CD4-positive, alpha-beta T cell (primary cell): ENCODE measurements at places on chromosomes 12 and 14. TPM values are rescaled to one million over a fixed set of nuclear protein-coding genes. Genes with fewer than 3 reads are reported as not detected.

DNA sequence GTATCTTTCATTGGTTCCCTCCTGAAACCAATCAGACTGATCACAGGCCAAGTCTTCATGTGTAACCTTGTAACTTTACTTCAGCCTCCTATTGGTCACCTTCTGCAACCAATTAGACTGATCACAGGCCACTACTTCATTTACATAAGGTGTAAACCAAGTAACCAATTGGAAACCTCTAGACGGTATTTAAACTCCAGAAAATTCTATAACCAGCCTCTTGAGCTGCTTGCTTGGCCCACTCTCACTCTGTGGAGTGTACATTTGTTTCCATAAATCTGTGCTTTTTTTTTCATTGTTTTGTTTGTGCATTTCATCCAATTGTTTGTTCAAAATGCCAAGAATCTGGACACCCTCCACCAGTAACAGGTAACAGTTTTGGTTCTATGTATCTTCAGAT is 47.5 kb downstream of the EIF2S3B start:
- H3K4me1 ChIP-seq = no peaks in the 10 kb centered on the region
- no peak overlapping the region for H3K27ac ChIP-seq
- DNase-seq = no peak

DNA sequence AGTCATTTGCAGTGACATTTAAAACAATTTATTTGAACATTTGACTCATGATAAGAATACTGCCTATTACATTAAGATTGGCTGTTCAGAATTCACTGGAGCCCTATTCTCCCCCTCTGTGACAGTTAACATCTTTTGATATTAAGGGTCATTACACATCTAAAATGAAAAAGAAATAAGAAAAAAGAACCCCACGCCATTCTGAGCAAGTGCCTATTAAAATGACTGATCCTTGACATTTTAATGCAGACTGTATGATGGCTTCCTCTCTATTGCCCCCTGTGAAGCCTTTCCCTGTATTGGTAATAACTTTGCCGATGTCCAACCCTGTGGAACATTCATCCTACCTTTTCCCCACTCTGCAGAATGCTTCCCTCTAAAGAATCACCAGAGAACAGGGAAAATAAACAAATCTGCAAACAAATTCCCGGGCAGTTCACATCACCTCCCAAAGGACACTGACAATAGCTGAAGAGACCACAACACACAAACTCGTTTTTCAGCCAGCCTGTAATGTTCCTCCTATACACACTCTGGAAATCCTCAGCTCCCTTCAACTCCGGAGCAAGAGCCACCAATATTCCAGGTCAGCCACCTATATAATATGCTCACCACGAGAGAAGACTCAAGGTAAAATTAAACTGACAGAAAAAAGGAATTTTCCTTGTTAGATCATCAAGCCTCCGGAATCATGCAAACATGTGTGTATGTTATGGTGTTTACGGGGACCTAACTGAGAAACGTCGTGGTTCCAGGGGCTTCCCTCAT is 2.1 kb downstream of the NIN start:
- H3K27ac ChIP-seq = no peak overlapping the region
- no peaks in the 10 kb centered on the region for H3K36me3 ChIP-seq
- DNase-seq = no peak
- H3K27me3 ChIP-seq = no peaks in the 10 kb centered on the region

DNA sequence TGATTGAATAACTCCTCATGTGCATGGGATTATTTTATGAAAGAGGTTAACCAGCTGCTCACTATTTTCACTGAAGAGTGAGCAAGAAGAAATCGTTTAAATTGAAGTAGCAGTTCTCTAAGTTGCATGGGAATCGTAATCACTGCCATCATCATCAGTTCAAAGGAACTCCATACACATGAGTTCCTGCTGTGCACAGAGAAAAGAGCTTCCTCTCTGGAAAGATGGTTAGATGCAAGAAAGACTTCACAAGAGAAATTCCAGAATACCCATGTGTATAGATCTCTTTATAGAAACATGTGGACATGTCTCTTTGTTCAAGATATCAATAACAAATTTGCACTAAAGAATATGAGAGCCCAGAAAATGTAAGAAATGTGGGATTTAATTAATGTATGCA is 291.3 kb downstream of the PDZRN4 start:
- no peaks in the 10 kb centered on the region for H3K4me1 ChIP-seq
- no peaks in the 10 kb centered on the region for H3K36me3 ChIP-seq
- no peak overlapping the region for H3K4me3 ChIP-seq
- no peaks in the 10 kb centered on the region for H3K27me3 ChIP-seq
- DNase-seq = no peak
- H3K27ac ChIP-seq = no peak overlapping the region

DNA sequence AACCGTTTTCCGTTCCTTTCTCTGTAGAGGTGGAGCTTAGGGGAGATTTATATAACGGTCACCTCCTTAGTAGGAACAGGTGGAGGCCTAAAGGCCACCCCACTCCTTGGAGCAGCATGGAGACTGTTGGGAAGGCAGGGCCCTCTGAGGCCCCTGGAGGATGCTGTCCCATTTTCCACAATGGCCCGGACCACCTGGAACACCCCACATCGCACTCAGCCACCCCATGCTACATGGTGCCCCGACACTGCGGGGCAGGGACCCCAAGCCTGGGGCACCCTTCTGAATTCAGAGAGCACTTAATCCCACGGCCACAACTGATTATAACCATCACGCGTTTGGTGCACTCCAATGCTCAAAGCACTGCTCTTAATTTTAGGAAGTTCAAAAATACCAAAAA is 41.4 kb downstream of the C14orf132 start:
- no peak overlapping the region for H3K4me3 ChIP-seq
- H3K27me3 ChIP-seq = peaks cover 3% of the 10 kb centered on the region
- DNase-seq = no peak
- H3K4me1 ChIP-seq = no peaks in the 10 kb centered on the region
- no peaks in the 10 kb centered on the region for H3K36me3 ChIP-seq

DNA sequence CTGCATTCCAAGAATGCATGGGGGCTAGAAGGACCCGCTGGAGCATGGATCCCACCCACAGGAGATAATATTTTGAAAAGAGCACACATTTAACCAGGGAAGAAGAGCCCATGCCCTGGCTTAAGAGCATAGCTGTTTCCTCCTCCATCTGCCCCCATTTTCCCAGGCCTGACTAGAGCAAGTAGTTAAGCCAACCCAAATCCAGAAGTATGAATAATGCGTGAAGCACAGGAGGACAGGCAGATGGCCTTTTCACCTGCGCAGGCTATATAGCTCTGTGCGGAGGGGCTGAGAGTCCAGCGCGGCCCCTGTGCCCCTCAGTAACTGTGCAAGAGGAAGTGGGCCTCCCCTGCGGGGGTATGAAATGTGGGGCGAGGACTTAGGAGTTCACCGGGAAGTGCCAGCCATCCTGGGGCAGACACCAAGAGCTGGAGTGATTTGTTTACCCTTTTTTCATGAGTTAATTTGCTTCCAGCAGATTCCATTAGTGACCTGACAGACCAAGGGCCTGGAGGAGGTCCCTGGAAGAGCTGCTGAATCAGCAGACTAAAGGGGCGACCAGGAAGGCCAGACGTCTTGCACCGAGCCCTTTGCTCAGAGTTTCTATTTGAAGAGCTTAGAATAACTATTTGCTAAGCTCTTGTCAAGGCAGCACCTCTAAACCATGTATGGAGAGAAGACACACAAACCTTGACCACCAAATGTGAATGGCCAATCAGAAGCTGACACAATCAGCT is 37.2 kb downstream of the DPF3 start:
- H3K36me3 ChIP-seq = no peaks in the 10 kb centered on the region
- DNase-seq = no peak
- no peaks in the 10 kb centered on the region for H3K4me1 ChIP-seq

DNA sequence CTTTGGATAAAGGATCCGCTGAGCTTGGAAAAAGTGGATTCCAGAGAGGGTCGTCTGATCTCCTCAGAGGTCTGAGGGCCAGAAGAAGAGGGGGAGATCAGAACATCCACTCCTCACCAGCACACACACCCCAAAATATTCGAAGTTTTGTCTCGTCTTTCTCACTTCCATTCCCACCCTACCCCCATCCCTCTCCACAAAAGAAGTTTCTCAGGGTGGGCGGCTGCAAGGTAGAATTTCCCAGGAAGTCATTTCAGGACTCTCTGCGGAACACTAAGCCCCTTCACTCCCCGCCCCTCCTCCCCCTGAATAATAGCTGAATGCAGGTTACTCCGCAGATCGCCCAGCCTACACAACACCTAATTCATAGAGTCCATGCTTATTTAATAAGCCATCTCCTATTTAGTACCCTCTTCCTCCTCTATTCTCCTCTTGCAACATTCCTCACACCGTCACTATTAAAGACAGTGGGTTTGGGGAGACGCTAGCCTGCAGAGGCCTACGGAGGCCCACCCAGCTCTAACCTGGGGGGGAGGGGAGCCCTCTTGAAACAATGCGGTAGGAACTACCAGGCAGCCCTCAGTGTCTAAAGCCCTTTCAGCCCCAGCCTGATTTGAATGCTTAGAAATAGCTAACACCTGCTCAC is 649 bp upstream of the SALL2 start:
- no peak overlapping the region for H3K27ac ChIP-seq
- H3K4me3 ChIP-seq = peak overlapping the region; percentile 74
- H3K27me3 ChIP-seq = no peaks in the 10 kb centered on the region
- DNase-seq = no peak
- H3K4me1 ChIP-seq = peaks cover 13% of the 10 kb centered on the region

GRCh38 chr14:76887191-76887590 is 61.0 kb downstream of the LRRC74A start:
- H3K27ac ChIP-seq = no peak overlapping the region
- no peak overlapping the region for H3K4me3 ChIP-seq
- no peak for DNase-seq

DNA sequence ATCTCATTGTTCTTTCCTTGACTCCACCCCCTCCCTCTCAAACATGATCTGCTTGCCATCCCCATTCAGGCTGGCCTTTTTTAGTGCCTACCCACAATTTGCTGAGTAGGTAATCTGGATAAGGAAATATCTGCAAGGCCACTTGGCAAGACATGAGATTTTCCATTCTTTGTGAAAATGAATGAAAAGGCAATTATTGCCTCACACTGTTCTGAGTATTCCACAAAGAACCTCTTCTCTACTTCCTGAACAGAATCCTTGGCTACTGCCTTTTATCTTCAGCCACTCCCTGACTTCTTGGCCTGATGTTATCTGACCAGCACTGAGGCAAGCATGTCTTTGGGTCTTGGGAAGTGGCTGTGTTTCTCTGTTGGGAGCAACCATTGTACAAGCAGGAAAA is 263.2 kb upstream of the ATP2B1 start:
- no peaks in the 10 kb centered on the region for H3K36me3 ChIP-seq
- H3K4me1 ChIP-seq = no peaks in the 10 kb centered on the region
- DNase-seq = no peak
- H3K27ac ChIP-seq = no peak overlapping the region
- H3K4me3 ChIP-seq = no peak overlapping the region
- no peaks in the 10 kb centered on the region for H3K27me3 ChIP-seq

- no peaks in the 10 kb centered on the region for H3K36me3 ChIP-seq
- no peak overlapping the region for H3K4me3 ChIP-seq
Measured at GRCh38 chr12:93419388-93420034, 22.2 kb downstream of the UBE2N start.

GRCh38 chr14:92785667-92786426 is 8.3 kb upstream of the GOLGA5 start:
- no peak overlapping the region for H3K27ac ChIP-seq
- H3K4me1 ChIP-seq = no peaks in the 10 kb centered on the region
- no peaks in the 10 kb centered on the region for H3K36me3 ChIP-seq
- no peak overlapping the region for H3K4me3 ChIP-seq

- no peak overlapping the region for H3K27ac ChIP-seq
- no peaks in the 10 kb centered on the region for H3K4me1 ChIP-seq
- H3K4me3 ChIP-seq = no peak overlapping the region
- peaks cover 96% of the 10 kb centered on the region for H3K36me3 ChIP-seq
Measured at GRCh38 chr12:109488051-109488665, 10.7 kb downstream of the UBE3B start.

GRCh38 chr14:52950410-52950897 is 396 bp downstream of the FERMT2 start:
- no peak overlapping the region for H3K27ac ChIP-seq
- H3K27me3 ChIP-seq = peaks cover 37% of the 10 kb centered on the region
- peaks cover 19% of the 10 kb centered on the region for H3K4me1 ChIP-seq
- DNase-seq = no peak
- H3K4me3 ChIP-seq = peak overlapping the region; percentile 51

GRCh38 chr14:73889376-73889775 is 2.7 kb downstream of the ZNF410 start:
- no peak overlapping the region for H3K4me3 ChIP-seq
- no peaks in the 10 kb centered on the region for H3K27me3 ChIP-seq
- H3K36me3 ChIP-seq = peaks cover 22% of the 10 kb centered on the region
- no peak overlapping the region for H3K27ac ChIP-seq
- no peak for DNase-seq
- H3K4me1 ChIP-seq = peaks cover 21% of the 10 kb centered on the region

DNA sequence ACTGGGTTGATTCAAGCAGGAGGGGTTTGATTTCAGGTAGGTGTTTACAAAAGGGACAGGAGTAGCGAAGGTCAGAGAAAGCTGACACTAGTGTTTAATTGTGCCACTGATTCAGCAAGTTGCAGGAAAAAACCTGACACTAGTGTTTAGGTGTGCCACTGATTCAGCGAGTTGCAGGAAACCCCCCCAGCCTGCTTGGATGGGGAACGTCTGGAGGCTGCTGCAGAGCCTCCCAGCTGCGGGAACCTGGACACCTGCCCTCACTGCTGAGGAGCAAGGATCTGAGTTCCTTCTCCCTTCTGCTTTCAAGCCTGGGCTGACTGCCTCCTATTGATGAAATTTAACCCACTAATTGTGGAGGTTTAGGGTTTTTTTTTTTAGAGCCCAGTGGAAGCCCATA is 84.2 kb downstream of the AVPR1A start:
- no peak overlapping the region for H3K4me3 ChIP-seq
- DNase-seq = no peak
- H3K36me3 ChIP-seq = no peaks in the 10 kb centered on the region
- no peak overlapping the region for H3K27ac ChIP-seq

DNA sequence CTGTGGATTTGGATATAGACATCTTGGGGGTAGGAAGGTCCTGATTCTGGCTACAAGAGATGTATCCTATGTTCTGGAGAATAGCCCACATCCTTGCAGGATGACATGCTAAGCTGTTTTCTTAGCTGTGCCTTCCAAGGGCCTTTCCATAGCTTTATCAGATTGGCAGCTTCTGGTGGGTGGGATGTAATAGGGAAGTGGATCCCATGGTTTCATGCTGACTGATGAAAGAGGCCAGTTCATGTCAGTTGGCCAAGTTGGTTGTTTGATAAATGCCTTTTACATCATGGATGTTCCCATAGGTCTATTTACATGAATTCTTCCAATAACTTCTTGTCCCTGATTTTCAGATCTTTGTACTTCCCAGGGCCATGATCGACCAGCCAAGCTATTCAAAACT is 169.1 kb upstream of the RMST start:
- no peak overlapping the region for H3K4me3 ChIP-seq
- no peaks in the 10 kb centered on the region for H3K27me3 ChIP-seq
- no peak overlapping the region for H3K27ac ChIP-seq
- no peak for DNase-seq
- H3K4me1 ChIP-seq = no peaks in the 10 kb centered on the region

Gene PROX2
- total RNA-seq = not detected

Gene FLRT2
- not detected for total RNA-seq

Gene RNF212B
- not detected for total RNA-seq

Gene PLCZ1
- not detected for total RNA-seq

Gene RNASE1
- not detected for total RNA-seq

Gene TAS2R8
- total RNA-seq = not detected

Gene ARHGEF40
- total RNA-seq = 1.3 TPM

Gene OASL
- total RNA-seq = 34.7 TPM

Gene CRADD
- 9.2 TPM for total RNA-seq

Gene WSCD2
- not detected for total RNA-seq

Gene VTI1B
- total RNA-seq = 24.4 TPM
